T-helper 9 cell (primary cell): ENCODE measurements at places on chromosomes 11 and 22.

GRCh38 chr22:35215993-35216392 lies 41.3 kb upstream of the HMGXB4 start:
- DNase-seq, result no peak

- no peak for DNase-seq
Observed at GRCh38 chr11:46588131-46588530, 5.7 kb downstream of the AMBRA1 start.

DNA sequence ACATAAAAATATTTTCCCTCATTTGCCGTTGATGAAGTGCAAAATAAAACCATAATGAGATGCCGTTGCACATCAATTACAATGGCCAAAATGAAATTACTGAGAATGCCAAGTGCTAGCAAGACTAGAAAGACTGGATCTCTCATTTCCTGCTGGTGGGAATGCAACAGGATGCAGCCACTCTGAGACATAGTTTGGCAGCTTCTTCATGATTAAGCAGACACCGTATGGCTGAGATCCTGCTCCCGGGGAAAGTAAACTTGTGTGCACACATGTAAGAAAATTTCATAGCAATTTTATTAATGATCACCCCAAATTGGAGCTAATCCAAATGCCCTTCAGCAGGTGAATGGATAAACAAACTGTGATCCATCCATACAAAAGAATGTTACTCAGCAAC lies 1013.2 kb downstream of the TBC1D22A start:
- no peak for DNase-seq

DNA sequence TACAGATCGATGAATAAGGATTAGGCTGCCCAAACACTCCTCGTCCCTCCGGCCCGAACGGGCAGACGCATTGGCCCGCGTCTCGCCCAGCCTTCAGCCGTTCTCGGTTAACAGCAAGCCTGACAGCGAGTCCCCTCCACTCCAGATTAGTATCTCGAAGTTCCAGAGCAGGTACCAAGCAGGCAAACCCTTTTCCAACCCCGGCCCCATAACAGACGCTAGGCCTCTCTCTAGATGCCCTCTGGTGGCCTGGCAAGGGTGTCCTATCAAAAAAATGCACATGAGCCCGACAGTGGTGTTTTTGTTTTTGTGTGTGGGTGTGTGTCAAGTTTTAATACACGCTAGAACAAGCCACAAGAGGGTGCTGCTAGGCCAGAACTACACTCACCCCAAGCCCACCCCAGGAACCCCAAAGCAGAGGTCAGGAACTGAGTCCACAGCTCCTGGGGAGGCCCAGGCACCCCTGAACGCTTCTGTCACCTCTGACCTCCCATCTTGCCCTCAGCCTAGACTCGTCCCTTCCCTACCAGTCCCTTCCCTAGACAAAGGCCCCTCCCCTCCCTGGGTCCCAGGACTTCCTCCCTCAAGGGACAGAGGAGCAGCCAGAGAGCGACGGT lies 658 bp upstream of the ARFGAP2 start:
- peak; percentile 54 for DNase-seq

DNA sequence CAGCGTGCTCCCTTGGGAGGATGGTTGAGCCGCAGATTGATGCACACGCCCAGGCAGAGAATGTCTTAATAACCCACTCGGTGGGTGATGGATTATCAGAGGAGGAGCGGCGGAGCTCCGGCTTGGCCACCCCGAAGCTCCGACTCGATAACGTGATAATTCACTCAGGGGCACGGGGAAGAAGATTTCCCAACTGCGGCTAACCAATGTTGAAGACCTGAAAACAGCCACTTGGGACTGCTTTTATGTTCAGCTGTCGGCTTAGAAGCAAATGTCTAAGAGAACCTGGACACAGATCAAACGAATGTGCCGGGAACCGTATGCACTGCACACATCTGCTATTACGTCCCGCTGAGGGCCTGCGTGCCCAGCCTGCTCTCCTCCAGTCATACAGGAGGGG lies 206.8 kb upstream of the CADM1 start:
- DNase-seq, result no peak

DNA sequence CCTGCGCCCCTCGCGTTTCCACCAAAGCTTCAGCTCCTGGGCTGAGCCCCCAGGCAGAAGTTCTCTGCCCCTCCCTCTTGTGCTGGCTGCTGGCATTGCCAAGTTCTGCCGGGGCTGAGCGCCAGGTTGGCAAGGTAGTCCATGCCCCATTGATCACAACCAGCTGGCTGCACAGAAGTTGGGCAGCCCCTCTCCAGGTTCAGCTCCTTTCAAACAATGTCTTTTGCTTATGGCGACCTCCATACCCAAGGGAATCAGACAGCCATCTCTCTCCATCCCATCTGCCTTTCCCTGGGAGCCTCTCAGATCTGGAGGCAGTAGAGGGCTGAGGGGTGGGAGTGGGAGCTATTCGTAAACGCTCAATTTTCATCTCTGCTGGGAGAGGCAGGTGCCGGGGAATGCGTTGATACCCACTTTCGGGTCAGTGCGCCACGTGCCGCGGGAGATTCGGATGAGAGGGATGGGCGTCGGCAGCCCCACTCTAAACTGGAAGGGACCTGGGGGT lies 1.5 kb downstream of the ADAMTS8 start:
- no peak for DNase-seq

DNA sequence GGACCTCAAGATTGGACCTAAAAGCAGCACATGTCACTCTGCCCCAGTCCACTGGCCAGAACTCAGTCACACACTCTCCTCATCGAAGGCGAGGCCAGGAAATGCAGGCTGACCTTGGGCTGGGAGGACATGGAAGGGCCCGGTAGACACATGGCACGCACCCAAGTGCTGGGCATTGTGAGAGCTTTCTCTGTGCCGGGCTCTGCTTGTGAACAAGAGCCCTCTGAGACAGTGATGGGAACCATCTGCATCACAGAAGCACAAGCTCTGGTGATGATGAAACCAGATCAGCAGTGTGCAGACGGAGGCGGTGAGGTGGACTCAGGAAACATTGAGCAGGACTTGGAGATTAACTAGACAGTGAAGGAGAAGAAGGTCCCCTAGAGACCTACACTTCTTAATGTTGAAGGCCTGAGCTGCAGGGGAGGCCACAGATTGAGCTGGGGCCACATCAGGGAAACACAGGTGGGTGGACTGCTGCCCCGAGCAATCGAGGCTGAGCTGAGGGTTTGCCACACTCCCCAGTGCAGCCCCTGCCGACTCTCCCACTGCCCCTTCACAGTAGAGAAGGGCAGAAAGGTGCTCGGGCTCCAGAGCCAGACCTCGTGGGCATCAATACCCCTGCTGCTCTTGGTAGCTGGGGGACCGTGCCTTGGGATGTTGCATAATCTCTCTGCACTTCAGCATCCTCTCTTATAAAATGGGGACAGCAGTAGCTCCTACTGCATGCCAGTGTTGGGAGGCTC lies 1460.5 kb downstream of the TBC1D22A start:
- DNase-seq, result no peak

DNA sequence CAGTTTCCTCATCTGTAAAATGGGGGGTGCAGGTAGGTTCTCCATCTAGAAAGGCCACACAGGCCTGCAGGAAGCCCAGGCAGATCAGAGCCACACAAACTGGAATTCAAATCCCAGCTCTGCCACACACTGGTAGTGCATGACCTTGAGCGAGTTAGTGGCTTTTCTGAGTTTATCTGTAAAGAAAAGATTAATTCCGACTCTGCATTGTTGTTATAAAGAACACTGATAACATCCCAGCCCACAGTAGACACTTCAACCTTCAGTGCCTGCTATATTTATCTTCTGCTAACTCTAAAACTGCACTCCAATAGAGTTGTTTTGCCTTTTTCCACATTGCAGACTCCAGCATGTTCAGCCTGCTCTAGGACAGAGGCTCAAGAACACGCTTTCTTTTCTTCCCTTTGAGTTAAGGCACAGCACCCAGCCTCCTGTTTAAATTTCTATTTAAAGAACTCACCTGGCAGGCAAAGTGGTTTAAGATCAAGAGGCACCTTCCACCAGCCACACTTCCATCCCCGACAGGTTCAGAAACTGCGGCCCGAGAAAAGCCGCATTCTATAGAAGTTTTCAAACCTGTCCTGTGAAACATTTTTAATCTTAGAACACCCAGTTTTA lies 133.9 kb downstream of the PLEKHA7 start:
- DNase-seq, result no peak
